ENCODE measurements at places on chromosomes 6 and 20.

GRCh38 chr6:109912952-109913351, 65.2 kb upstream of the GPR6 start:
- DNase-seq: no peak

DNA sequence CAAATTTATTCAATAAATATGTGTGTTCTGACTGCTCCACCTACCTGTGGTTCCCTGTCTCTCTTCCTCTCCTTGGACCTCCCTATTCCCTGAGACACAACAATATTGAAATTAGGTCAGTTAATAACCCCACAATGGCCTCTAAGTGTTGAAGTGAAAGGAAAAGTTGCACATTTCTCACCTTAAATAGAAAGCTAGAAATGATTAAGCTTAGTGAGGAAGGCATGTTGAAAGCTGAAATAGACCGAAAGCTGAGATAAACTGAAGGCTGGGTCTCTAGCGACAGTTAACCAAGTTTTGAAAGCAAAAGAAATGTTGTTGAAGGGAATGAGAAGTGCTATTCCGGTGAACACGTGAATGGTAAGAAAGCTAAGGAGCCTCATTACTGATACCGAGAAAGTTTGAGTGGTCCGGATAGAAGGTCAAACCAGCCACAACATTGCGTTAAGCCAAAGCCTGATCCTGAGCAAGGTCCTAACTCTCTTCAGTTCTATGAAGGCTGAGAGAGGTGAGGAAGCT, 34.1 kb downstream of the UST start:
- no peak for DNase-seq

DNA sequence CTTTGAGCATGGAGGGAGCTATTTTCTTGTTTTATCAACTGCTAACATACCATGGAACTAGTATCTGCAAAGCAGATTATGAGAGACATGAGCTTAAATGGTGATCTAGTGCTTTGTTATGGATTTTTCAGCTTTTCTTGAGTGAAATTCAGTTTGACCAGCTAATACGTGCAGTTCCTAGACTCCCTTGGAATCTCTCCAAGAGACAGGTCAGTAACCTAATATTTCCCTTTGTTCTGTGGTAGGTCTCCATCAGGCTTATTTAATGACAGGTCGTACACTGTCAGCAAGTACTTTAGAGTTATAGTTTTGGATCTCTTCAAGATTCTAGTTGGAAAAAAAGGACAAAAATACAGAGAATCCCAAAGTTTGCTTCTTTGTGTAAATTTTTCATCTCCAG, 43.9 kb downstream of the HDAC2 start:
- DNase-seq: no peak

DNA sequence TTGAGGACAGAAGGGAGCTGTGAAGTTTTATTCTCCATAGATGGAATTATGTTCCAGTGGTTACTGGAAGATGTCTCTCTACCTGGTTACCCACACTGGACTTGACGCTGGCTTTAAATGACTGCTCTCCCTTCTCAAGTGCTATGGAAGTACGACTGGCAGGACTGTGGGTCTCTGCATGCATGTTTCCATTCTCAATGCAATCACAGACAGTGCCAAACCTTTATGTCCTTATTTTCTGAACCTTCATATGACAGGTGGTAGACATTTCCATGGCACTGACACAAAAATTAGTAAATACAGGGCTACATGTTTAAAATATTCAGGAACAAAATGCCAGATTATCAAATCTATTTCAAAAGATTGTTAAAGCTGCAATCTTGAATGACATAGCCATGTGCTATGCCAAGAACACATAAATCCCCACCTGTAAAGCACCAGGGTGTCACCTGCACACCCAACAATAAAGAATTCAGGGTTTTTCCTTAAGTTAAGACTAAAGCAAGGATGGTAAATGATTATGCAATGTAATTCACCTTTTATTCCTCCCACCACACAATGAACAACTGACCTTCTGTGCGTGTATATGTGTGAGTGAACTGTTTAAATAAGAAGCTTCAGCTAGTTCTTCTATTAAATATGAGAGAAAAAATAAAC, 153.3 kb upstream of the ENPP5 start:
- DNase-seq: no peak

GRCh38 chr6:148249679-148250375, 92.8 kb upstream of the SASH1 start:
- DNase-seq: no peak

- no peak for DNase-seq
These were observed 312.2 kb downstream of the ADGRG6 start for GRCh38 chr6:142613981-142614380.

- no peak for DNase-seq
These were observed 1143.9 kb upstream of the GJE1 start for GRCh38 chr6:140988780-140989179.

GRCh38 chr20:32599783-32600340, 14.7 kb upstream of the NOL4L start:
- DNase-seq: peak; percentile 36

DNA sequence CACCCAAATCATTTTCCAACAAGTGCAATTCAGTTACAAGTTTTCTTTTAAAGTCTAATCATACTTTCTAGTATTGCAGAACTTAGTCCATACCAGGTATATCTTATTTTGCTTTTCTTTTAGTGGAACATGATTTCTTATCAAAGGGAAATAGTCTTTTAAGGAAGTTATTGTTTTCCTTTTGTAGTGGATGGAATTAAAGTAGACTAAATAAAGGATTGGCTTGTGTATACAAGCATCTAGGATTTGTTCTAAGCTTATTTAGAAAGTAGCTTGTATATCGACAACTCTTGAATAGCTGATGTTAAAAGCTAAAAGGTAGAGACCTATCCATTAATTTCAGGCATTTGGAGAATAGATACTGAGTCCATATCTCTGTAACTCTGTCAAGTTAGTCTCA, 14.8 kb downstream of the DCBLD1 start:
- no peak for DNase-seq

GRCh38 chr6:166156942-166157341, 10.7 kb downstream of the TBXT start:
- DNase-seq: no peak

DNA sequence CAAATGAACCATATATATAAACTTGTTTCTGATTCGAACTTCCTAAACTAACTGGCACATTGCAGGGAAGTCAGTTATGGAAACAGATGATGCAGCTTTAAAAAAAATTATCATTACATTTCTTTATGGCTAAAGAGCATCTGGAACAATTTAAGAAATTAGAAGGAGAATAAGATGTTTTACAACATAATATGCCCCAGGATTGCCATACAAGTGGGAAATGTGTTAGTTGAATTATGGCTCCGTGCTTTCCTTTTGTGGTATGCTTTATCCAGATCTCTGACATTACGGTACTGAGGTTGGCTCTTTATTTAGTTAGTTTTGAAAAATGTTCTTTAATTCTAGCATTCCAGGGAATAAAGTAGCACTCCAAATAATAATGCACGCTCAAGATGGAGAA, 343.0 kb upstream of the ZFP64 start:
- no peak for DNase-seq

GRCh38 chr6:14524319-14524718, 406.7 kb downstream of the CD83 start:
- DNase-seq: no peak

DNA sequence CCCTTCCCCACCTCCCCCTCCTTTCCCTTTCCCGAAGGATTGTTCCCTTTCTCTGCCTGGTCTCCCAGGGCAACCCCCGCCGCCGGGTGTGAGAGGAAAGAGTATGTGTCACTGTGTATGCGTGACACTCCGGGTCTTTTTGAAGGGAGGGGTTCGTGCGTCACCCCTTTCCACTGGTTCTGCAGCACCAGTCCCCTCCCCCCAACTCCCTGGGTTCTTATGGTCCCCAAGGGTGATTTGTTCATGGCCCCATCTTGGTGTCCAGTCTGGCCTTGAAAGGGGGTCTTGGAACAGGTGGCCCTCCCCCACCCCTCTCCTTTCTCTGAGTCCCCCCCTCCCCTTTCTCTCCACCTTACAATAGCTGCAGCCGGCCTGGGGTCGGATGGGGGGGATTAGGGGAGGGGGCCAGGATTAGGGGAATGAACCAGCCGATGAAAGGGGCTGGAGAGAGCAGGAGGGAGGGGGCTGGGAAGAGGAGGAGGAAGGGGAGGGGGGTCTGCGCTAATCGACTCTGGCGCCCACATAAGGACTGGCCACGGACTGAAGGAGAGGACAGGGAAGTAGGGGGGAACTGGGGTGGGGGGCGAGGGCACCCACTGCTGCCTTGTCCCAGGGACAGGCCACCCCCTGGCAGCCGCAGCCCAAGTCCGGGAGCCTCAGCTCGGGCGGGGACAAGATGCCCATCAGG, 1.3 kb upstream of the RING1 start:
- peak; percentile 53 for DNase-seq

- peak; percentile 97 for DNase-seq
These were observed 15.9 kb upstream of the PEDS1 start for GRCh38 chr20:50169329-50169823.

DNA sequence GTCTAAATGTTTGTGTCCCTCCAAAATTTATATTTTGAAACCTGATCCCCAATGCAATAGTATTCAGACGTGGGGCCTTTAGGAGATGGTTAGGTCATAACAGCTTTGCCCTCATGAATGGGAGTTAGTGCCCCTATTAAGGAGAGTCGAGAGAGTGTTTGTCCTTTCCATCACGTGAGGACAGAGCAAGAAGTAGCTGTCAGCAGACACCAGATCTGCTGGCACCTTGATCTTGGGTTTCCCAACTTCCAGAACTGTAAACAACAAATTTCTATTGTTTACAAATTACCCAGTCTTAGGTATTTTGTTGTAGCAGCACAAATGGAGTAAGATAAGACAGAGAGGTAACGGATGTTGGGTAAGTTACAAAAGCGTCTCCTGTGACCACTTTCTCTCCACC, 46.6 kb downstream of the FAM50B start:
- no peak for DNase-seq

GRCh38 chr6:150636808-150637207, 37.1 kb downstream of the PLEKHG1 start:
- no peak for DNase-seq

DNA sequence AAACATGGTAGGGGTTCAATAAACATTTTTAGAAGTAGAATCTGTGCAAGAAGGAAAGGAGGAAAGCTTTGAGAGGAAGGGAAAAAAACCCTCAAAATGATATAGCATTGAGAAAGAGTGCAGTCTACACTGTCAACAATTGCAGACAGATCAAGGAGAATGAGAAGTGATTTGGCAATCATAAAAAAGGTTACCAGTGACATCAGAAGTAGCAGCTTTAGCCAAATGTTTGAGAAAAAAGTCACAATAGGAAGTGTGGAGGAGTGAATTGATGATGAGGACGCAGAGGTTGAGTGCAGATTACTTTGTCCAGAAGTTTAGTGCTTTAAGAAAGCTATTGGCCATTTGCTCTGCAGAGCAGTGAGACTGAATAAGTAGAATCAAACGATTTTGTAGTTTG, 155.0 kb downstream of the GJA1 start:
- DNase-seq: no peak

DNA sequence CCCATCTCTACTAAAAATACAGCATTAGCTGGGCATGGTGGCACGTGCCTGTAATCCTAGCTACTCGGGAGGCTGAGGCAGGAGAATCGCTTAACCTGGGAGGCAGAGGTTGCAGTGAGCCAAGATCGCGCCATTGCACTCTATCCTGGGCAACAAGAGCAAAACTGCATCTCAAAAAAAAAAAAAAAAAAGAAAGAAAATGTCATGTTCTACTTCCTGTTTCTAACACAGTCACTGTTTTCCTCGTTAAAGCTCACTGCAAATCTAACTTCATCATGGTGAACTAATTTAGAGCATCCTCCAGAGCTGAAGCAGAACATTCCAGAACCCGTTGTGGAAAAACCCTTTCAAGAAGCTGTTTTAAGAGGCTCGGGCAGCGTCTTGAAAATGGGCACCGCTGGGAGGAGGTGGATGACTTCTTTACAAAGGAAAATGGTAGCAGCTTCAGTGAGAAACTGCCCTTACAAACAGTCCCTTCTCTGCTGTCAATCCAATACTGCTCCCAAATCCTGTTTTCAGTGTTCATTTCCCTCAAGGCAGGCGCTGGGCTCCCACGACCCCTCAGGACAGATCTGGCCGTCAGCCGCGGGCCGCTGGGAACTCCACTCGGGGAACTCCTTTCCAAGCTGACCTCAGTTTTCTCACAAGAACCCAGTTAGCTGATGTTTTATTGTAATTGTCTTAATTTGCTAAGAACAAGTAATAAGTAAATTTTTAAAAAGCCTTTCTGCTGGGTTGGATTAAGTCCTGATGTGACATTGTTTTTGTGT, 12.5 kb downstream of the CTSZ start:
- no peak for DNase-seq

GRCh38 chr20:63939061-63939935, 16.9 kb downstream of the UCKL1 start:
- no peak for DNase-seq
